MG63 (cell line): ENCODE measurements at places on chromosomes 6 and 20. TPM values are rescaled to one million over a fixed set of nuclear protein-coding genes. Genes with fewer than 3 reads are reported as not detected.

- no peak for DNase-seq
Observed at GRCh38 chr20:53888951-53889350, 181.4 kb downstream of the BCAS1 start.

GRM1 gene
- total RNA-seq: 0.05 and 0.20 TPM in 2 replicates

GRCh38 chr20:58991715-58992114 is 10.7 kb downstream of the NELFCD start:
- no peak for DNase-seq

- DNase-seq: no peak
Observed at GRCh38 chr6:118333772-118334171, 214.3 kb upstream of the PLN start.

DNA sequence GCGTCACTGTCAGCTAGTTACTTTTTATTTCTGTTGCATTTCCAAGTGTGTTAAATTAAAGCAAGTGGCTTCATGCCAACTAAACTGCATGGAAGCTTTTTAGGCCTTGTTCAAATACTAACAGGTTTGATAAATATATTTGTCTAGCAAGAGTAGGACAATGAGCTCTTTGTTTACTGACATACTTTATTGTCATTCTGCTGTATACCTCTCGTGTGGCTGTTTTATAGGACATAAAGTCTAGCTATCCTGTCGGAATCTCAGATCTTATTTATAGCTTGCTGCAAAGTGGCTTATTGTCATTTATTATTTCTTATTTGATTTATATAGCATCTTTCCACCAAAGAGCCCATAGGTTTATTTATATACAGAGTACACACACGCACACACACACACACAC is 711.1 kb downstream of the KIF16B start:
- no peak for DNase-seq

DNA sequence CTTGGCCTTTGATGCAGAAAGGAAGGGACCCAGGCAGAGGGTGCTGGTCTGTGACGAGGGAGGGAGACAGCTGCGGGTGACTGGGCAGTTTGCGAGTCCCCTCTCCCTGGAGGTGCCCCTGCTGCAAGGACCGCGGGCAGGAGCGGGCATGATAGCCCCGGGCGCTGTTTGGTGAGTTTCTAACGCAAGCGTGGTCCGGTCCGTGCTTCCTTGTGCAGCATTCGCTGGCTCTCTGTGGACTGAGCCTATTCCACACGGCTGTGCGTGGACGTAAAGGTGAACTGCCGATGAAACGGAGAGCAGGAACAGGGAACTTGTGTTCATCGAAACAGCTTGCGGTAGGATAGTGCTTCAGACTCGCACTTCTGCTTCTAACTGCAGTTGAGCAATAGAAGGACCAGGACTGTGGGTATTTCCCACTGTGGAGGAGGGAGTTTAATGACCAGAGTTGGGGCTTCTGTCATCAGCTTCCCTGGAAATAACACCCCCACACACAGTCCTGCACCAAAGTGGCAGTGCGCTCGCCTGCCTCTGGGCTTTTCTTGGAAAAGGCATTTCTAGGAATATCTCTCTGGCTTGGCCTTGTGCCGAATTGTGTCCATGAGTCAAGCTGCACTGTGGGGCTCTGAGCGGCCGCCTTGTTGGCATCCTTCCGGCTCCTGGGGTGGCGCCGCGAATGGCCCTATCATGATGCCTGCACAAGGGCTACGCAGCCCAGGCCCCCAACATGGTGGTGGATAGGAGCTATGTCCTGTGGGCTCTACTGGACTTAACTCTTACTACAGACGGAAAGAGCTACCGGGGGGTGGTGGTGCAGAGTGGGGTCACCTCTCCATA is 48.9 kb downstream of the DUSP22 start:
- DNase-seq: peak; percentile 91

CUL9 gene
- total RNA-seq: 6.2 and 47.2 TPM in 2 replicates

- DNase-seq: no peak
Observed at GRCh38 chr6:8435845-8436168, 462 bp upstream of the SLC35B3 start.

DNA sequence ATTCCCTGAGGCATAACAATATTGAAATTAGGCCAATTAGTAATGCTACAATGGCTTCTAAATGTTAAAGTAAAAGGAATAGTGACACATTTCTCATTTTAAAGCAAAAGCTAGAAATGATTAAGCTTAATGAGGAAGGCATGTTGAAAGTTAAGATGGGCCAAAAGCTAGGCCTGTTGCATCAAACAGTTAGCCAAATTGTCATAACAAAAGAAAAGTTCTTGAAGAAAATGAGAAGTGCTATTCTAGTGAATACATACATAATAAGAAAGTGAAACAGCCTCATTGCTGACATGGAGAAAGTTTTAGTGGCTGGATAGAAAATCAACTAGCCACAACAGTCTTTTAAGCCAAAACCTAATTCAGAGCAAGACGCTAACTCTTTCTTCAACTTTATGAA is 12.9 kb downstream of the OR2A4 start:
- no peak for DNase-seq

DNA sequence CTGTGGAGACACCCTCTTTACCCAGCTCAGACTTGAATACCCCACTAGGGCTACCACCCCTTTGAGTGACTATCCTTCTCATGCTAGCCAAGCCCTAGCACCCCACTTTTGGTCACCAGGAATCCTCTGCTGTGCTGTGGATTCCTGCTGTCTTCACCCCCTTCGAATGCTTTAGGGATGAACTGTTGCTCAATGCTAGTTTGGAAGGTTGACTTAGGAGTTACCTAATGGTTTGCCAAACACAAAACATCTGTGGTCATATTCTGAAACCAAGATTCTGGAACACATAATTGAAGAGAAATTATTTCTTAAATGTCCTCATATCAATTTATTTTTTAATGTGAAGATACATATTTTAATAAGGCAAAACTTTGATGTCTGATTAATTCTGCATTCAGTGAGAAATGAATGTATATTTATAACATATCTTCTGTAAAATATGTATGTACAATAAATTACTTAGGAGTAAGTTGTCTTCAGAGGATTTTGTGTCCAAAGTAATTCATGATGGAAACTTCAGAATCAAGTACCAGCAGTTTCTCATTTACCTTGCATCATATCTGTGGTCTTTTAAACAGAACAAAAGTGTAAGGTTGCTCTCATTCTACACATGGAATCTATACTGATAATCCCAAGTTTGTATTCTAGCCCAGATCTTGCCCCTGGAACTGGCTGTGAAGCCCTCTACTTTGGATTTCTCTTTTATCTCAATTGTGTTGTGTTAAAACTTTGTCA is 46.9 kb downstream of the TMEM200A start:
- DNase-seq: no peak

DNA sequence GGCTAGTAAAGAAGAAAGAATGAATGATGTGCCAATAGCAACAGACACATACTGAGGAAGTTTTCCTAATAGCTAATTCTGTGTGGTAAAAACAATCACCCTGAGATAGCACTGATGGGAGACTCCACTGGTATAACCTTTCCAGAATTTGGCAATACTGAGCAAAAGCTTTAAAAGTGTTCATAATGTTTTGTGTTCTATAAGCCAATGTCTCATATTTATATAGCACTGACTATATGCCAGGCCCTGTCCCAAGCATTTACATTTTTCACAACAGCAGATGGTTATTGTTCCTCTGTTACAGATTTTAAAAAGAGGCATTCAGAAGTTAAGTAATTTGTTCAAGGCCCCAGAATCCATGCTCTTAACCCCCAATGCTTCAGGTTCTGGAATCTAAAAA is 108.0 kb upstream of the DST start:
- no peak for DNase-seq

LGSN gene
- total RNA-seq: not detected in 2 replicates

GRCh38 chr6:155419161-155419560 is 36.5 kb downstream of the NOX3 start:
- DNase-seq: no peak

DNA sequence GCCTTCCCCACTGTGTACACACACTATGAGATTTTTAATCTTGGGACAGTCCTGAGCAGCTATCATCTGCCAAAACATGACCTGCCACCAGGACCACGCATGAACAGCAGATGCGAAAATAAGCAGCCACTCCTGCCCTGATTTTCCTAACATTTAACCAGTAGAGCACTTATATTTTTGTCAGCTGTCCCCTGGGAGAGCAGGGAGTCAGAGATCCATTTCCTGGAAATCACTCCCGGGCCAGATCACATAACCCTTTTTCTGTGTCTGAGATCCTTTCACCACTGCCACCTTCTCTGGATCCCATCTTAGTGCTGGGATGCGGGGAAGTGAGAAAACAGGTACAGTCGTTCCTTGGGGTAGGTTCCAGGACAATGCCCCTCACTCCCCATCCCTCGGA is 5.7 kb downstream of the SDCBP2 start:
- DNase-seq: no peak

EFCAB8 gene
- total RNA-seq: not detected in 2 replicates

RNF144B gene
- 1.9 and 4.3 TPM in 2 replicates for total RNA-seq

GRCh38 chr6:100228834-100229441 is 234.9 kb upstream of the MCHR2 start:
- peak; percentile 92 for DNase-seq

TTLL9 gene
- not detected in 2 replicates for total RNA-seq

DNA sequence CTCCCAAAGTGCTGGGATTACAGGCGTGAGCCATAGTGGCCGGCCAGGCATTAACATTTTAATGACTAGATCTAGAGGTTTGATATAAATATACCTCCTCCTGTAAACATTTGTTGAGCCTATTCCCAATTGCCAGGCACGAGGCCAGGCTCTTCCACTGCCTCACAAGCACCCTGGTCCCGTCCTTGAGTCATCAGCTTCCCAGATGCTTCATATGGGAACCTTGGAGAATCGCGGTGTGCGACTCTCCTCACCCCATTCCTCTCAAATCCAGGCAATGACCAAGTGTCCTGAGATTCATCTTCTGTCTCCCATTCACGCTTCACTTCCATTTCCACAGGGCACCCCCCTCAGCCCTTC is 35.9 kb upstream of the PIM1 start:
- peak; percentile 97 for DNase-seq

- DNase-seq: peak; percentile 79
Observed at GRCh38 chr6:26195376-26195923, 108.2 kb downstream of the HFE start.

- DNase-seq: peak; percentile 56
Observed at GRCh38 chr20:50919567-50919966, 11.7 kb downstream of the ADNP start.

DNA sequence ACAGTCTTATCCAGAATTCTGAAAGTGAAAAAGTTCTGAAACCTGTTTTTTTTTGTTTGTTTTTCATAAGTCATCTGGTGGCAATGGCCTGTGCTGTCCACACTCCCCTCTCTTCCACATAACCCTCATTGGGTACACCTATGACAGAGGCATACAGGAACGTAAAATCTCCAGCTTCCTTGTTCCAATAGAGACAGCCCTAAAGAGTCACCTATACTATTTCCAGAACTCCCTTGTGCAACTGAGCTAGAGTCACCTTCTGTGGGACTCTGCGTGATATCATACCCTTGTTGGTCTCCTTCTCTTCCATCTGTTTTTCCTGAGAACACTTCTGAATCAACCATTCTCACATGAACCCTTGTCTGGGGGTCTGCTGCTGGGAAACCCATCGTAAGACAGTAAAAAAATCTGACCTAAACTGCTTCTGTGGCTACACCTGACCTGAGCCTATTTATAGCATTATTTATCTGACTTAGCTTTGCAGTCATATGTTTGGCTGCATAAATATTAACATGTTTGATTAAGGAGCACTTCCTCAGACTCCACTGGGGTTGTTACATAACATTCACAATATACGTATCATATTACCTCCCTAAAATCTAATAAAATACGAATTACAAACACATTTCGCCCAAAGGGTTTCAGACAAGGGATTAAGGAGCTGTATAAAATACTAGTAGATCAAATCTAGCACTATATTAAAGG is 151.9 kb downstream of the PTPRT start:
- DNase-seq: no peak

GRCh38 chr20:19017104-19017690 is 195.2 kb upstream of the SLC24A3 start:
- DNase-seq: no peak

DNA sequence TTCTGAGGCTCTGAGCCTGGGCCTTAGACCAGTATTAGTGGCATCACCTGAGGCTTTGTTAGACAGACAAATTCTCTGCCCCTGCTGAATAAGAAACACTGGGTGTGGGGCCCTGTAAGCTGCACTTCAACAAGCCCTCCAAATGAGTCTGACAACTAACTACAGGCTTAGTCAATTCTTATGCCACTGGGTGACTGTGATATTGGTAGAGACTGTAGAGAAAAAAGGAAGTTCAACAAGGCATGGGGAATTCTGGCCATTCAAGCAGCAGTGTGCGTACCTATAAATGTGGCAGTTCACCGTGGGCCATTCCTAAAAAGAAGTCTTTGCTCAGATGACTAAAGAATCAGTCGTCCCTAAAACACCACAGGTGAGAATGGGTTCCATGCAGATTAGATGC is 82.7 kb downstream of the MDN1 start:
- DNase-seq: no peak

DNA sequence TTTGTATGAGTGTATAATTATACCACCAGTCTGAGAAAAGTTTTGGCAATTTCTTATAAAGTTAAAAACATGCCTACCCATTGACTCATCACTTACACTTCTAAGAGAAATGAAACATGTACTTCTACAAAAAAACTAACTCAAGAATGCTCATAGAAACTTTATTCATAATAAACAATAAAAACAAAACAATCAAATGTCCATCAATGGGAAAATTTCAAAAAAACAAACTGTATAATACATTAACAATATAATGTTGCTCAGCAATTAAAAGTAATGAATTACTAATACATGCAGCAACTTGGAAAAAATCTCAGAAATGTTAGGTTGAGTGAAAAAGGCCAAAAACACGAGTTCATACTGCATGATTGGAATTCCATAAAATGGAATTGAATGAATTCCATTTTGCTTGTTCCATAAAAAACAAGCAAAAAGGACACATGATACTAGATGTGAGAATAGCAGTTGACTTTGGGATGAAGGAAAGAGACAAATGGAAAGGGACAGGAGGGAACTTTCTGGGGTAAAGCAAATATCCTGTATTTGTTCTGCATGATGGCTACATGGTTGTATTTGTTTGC is 726.6 kb downstream of the RFPL4B start:
- no peak for DNase-seq

PRSS16 gene
- total RNA-seq: 0.33 TPM in 1 of 2 replicates, not detected in the other

- DNase-seq: peak; percentile 76
Observed at GRCh38 chr6:33018904-33019303, 9.5 kb upstream of the HLA-DOA start.

GRCh38 chr6:144730088-144730645 is 445.0 kb downstream of the UTRN start:
- DNase-seq: no peak

DNA sequence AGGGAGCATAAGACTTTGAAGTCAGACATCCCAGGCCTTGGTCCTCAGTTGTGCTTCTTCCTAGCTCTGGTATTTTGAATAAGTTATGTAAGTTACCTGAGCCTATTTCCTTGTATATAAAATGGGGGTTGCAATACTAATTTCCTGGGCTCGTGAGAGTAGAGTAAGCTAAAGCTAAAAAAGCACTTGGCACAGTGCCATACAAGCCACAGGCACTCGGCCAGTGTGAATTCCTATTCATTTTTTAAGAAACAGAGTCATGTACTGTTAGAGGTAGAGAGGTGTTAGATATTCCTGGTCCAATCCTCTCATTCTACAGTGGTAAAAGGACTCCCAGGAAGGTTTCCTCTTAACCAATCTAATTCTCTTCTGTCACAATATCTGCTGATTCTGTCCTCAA is 79.6 kb upstream of the EPB41L1 start:
- no peak for DNase-seq

GRCh38 chr6:84804720-84805119 is 40.3 kb upstream of the TBX18 start:
- no peak for DNase-seq

GID8 gene
- total RNA-seq: 36.6 and 42.1 TPM in 2 replicates

- DNase-seq: no peak
Observed at GRCh38 chr6:15730442-15730841, 67.6 kb upstream of the DTNBP1 start.

GRCh38 chr6:125082908-125083683 is 70.5 kb upstream of the TPD52L1 start:
- DNase-seq: no peak
